ENCODE measurements at places on chromosomes 13 and 19.

GRCh38 chr19:30071871-30072270 lies 129.8 kb downstream of the URI1 start:
- ATAC-seq: no peak

DNA sequence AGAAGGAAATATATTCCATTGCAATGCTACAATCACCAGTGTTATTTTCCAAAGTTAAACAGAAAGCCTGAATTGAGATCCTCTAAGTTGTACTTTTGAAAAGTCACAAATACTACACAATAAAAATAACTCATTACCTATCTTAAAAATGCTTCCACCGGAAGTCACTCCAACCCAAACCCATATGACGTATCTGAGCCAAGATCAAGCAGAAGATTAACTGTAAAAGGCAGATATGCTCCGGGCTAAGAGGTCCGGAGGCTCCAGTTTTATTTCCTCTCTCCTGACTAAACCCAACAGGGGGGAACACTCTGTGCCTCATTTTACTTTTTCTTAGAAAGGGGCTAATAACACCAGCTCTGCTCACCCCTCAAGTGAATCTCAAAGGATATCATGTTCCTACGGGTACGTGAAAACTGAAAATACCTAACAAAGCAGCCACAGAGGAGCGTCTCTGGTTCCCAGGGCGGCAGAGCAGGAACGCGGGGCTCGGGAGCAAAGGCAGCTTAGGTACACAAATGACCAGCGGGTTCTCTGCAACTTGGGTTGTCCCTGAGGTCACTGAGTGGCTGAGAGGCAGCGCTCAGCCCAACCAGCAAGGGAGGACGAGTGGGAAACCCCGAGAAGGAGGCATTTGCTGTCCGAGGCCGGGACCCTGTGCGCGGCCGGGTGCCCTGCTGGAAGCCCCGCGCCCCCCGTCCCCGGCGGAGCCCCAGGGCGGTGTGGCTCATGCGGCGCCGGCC lies 750 bp downstream of the RAB20 start:
- ATAC-seq: no peak

GRCh38 chr13:92097337-92097903 lies 699.0 kb downstream of the GPC5 start:
- ATAC-seq: no peak

DNA sequence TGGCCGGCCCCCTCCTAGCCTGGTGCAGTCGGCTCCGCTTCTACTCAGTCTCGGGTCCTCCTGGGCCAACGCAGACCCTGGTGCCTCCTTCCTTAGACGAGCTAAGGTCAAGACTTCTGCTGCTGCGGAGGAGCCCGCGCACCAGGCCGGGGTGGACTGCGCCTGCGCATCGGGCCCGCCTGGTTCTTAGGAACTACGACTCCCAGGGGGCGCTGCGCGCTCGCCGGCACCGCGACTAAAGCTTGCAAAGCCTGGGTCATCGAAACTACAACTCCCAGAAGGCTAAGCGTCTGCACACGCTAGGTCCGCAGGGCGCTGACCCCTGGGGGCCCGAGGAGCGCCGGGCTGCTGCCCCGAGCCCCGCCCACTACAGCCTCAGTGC lies at the start of gene ZNF835:
TSS of gene ZNF835 (minus strand) at position 145 of the 382 bp plus-strand sequence. CDS start 6,559 bp downstream, outside the sequence.
- ATAC-seq: peak; percentile 96

DNA sequence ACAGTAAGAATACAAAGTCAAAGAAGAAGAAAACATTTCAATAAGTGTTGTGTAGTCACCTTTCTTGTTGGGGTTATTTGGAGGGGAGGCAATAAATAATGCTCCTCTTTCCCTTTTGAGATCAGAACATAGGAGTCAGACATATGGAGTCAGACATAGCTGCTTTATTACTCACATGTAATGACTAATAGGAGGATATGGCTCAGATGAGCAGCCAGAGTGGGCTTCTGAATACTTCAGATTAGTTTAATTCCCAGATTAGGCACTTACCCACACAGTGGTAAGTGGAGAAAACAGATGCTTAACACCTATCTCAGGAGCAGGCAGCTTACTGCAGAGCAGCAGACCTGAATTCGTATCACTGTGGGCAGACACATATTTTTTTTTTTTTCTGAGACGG lies 31.7 kb upstream of the C1QTNF9B start:
- ATAC-seq: no peak

- ATAC-seq: no peak
Observed at GRCh38 chr13:84553227-84553626, 671.0 kb upstream of the SLITRK1 start.

DNA sequence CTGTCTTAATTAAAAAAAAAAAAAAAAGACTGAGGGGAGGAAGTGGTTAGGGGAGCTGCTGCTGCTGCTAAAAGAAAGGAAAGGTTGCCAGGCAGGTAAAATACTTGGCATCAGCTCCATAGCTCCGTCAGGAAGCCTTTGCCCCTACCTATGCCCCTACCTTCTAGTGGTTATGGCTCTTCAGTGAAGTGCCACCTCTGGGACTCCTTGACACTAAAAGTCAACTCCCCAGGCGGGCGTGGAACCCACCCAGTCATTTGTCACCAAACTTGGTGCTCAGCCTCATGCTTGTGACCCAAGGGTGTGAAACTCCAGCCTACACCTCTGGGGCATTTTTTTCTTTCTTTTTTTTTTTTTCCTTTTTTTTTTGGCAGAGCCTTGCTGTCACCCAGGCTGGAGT lies 4.9 kb upstream of the NECTIN2 start:
- no peak for ATAC-seq

GRCh38 chr13:73310366-73310765 lies 251.6 kb downstream of the KLF5 start:
- no peak for ATAC-seq

DNA sequence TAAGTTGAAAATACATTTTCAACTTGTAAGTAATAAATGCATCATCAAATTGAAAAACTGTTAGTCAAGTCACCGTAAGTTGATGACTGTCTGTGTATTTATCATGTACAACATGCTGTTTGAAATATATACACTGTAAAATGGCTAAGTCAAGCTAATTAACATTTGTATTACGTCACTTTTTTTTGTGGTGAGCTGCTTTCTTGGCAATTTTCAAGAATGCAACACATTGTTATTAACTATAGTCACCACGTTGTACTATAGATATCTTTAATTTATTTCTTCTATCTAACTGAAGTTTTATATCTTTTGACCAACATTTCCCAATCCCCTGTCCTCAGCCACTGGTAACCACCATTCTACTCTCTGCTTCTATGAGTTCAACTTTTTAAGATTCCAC lies 57.0 kb downstream of the RBM26 start:
- ATAC-seq: no peak

DNA sequence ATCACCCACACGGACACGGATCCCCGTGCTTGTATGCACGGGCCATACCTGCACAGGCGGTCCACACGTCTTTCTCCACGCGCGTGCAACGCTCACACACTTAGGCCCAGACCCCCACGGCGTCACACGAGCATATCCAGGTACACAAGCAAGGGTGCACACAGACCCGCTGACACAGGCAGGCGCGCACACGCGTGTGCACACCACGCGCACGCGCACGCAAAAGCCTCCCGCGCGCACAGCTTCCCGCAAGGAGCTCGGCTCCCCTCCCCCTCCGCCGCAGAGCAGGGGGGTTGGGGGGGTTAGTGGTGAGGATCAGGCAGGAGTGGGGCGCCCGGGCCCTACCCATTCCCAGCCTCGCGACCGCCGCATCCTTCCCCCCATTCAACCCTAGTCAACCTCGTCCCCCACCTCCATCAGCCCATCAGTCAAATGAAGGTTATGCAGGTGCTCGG lies 407 bp downstream of the RAB3A start:
- ATAC-seq: peak; percentile 25

- ATAC-seq: no peak
Observed at GRCh38 chr19:43759515-43759914, 4.8 kb upstream of the SMG9 start.

GRCh38 chr19:12580180-12580694 lies 29.0 kb upstream of the ZNF564 start:
- ATAC-seq: no peak

GRCh38 chr13:42873081-42873480 lies 91.7 kb downstream of the FAM216B start:
- ATAC-seq: no peak

DNA sequence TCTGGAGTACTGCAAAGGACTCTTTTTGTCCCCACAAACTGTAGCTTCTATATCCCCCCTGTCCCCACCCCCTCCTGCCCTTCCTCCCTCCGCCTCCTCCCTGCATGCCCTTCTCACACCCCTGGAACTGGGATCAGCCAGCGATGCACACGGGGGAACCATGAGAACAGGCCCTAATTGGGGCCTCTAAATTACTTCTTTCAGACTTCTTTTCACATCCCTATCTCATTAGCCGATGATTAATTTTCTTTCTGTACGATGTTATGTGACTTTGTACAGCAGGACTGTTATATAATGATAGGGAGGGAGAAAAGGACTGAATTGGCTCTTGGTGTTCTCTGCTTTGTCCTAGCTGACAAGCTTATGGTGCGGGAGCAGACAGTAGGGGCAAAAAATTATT lies 347.5 kb downstream of the DNAJC15 start:
- ATAC-seq: no peak

DNA sequence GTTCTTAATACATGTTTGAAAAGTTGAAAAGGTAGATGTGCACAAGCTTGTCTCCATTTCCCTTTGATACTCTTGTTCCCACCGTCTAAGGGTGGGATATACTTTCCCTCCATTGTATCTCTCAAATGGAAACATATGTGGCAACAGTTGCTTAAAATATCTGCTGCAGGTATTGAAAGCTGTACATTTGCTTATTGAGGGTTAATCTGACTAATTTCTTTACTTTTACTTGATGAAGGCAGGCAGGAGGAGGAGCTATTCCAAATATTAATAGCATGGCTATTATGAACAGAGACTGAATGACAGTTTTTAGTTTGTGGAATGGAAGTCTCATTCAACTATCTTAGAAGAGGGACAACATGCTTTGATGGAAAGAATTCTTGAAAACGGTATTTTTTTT lies 103.8 kb downstream of the SLC10A2 start:
- ATAC-seq: no peak

- ATAC-seq: no peak
Observed at GRCh38 chr13:86383561-86383960, 584.3 kb upstream of the SLITRK6 start.

GRCh38 chr19:35261356-35262100 lies 7.2 kb upstream of the USF2 start:
- no peak for ATAC-seq

DNA sequence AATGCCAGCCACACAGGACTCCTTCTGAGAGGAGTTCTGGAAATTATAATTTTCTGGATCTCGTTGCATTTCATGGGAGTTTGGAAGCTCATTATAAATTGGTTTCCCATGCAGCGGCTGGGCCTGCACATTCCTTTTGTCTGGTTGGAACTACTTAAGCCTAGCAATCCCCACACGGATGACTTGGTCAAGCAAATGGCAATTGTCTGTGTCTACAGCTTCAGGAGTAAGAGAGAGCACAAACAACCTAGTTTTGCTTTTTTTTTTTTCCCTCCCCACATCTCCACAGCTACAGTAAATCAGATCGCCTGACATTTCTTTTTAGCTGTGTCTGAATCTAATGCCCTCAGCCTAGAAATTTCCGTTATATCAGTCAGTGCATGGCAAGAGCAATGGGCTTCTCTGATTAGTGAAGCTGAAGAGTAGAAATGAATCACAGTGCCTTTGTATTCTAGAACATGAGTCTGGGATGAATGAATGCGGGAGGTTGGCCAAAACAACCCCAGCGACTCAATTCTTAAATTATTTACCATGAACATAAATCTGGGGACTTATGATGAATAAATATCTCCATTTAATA lies 15.1 kb downstream of the PCDH8 start:
- no peak for ATAC-seq

DNA sequence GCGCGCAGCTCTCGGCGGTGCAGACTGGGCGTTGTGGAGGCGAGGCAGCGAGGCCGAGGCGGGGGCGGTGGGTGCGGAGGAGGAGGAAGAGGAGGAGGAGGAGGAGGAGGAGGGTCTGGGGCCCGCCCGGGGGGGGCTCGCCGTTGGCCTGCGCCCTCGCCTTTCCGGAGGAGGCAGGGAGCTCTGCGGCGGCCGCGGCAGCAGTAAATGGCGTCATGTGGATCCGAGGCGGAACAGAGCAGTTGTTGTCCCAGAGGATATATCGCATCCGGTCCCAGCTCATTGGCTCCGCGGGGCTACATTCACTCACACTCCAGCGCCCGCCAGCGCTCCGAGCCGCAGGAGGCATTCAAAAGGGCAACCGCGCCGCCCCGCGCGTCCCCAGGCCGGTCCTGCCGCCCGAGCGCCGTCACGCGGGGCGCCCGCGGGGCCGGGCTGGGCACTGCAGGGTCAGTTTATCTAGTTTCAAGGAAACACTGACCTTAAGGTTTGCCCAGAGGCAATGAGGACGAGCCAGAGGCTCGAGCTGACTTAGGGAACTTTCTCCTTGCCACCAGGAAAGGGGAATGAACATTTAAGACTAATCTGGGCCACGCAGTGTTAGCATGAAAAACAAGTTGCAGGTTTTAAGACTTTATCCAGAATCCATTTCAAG lies at the start of gene SPRY2:
TSS of gene SPRY2 (minus strand) at position 26 of the 655 bp plus-strand sequence. CDS start 3,421 bp downstream, outside the sequence.
- peak; percentile 73 for ATAC-seq

DNA sequence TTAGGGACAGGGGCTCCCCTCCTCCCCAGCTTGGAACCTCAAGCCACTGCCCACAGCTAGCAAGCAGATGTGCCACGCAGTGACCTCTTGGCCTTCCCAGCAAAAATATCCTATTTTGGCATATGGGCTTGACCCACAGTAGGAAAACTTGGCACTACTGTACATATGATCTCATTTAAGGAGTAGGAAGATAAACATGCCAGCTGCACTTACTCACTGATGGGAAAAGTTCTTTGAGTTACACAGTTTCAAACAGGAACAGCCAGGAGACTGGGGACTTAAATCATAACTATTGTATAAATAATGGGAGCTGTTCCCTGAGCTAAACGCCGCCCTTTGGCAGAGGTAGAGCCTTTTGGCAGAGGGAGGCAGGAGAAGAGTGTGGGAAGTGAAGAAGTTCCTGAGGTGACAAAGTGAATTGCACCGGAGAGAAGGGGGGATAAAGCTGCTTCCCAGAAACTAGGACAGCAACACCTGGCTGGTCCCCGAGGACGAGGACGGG lies 6.1 kb downstream of the SACS start:
- ATAC-seq: no peak

DNA sequence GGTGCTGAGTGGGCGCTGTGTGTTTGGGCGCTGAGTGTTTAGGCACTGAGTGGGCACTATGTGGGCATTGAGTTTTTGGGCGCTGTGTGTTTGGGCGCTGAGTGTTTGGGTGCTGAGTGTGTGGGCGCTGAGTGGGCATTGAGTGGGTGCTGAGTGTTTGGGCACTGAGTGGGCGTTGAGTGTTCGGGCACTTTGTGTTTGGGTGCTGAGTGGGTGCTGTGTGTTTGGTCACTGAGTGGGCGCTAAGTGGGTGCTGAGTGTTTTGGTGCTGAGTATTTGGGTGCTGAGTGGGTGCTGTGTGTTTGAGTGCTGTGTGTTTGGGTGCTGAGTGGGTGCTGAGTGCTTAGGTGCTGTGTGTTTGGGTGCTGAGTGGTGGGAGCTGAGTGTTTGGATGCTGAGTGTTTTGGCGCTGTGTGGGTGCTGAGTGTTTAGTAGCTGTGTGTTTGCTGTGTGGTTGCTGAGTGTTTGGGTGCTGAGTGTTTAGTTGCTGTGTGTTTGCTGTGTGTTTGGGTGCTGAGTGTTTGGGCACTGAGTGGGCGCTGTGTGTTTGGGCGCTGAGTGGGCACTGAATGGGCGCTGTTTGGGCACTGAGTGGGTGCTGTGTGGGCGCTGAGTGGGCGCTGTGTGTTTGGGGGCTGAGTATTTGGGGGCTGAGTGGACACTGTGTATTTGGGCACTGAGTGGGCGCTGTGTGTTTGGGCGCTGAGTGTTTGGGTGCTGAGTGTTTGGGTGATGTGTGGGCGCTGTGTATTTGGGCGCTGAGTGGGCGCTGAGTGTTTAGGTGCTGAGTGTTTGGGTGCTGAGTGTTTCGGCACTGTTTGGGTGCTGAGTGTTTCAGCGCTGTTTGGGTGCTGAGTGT lies 47.2 kb upstream of the F7 start:
- ATAC-seq: no peak

GRCh38 chr13:68851026-68851425 lies 1256.6 kb upstream of the ATXN8OS start:
- ATAC-seq: no peak

Data from stimulated activated memory B cell treated with anti-CD40 and anti-IgM and Interleukin-4, amounts not matched to agents 10 μg/mL and 1 μg/mL and 100 μg/mL, for 72 hours (primary cell).